ENCODE measurements at places on chromosomes 6 and 20.

DNA sequence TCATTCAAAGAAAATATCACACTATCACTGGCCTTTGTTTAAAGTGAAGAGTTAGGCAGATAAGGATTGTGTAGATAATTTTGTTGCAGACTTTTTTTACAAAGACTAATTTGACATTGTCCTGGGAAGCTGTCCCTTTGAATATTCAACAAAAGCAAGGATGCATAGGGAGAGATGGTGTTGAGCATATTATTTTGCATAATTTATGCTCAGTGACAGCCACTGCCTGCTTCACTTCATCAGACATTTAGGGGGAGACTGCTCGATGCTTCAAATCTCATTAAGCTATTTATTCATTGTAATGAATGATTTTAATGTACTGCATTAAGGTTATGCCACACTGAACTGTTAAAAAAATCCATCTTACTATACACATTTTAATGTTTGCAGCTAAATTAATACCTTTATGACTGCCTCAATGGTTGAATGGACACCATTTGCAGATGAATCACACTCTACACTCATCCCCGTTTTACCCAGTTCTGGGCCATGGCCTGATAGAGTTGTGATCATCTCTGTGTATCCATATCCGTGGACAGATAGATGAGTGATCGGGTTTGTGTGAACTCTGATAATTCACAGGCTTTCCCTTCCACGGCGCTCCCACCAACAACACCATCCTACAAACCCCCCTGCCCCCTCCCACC lies 128.0 kb downstream of the CDH4 start:
- DNase-seq = no peak

GRCh38 chr6:154471609-154472362 lies 38.7 kb downstream of the CNKSR3 start:
- DNase-seq = no peak

DNA sequence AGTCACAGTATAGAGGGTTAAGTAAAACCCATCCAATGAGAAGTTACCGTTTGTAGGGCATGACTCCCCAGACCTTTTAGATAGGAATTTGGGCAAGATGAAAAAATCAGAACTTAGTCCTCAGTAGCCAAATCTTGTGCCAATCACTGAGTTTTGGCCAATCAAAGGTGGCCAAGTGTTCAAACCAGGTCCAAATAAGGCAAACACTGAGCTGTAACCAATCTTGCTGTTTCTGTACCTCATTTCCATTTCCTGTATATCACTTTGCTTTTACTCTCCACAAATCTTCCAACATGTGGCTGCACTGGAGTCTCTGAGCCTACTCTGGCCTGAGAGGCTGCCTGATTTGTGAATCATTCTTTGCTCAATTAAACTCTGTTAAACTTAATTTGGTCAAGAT lies 81.8 kb upstream of the GPR6 start:
- DNase-seq = no peak

- DNase-seq = no peak
These were observed 476.3 kb downstream of the PRKN start for GRCh38 chr6:162251257-162251656.

- no peak for DNase-seq
These were observed 429 bp downstream of the BNIP5 start for GRCh38 chr6:36336208-36336710.

GRCh38 chr6:132780770-132781371 lies 17.6 kb downstream of the SLC18B1 start:
- DNase-seq = no peak

DNA sequence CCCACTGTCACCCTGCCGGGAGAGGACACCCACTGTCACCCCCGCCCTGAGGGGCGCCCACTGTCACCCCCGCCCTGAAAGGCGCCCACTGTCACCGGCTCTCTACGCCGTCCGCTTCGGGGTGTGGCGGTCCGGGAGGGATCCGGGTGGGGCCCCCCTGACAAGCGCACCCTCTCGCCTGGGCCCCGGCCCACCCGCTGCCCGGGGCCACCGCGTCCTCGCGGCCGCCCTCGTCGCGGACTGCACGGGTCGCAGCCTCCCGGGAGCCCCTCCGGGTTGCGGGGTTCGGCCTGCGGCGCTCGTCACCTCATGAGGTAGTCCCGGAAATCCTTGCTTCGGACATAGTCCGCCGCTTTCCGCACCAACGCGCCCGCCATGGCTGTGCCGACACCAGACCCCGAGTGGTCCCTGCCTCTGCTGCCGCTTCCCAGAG lies 224 bp downstream of the MPC1 start:
- no peak for DNase-seq

- no peak for DNase-seq
These were observed 52.2 kb downstream of the GFRAL start for GRCh38 chr6:55379471-55379870.

GRCh38 chr6:121479486-121480098 lies 44.1 kb downstream of the GJA1 start:
- DNase-seq = no peak

DNA sequence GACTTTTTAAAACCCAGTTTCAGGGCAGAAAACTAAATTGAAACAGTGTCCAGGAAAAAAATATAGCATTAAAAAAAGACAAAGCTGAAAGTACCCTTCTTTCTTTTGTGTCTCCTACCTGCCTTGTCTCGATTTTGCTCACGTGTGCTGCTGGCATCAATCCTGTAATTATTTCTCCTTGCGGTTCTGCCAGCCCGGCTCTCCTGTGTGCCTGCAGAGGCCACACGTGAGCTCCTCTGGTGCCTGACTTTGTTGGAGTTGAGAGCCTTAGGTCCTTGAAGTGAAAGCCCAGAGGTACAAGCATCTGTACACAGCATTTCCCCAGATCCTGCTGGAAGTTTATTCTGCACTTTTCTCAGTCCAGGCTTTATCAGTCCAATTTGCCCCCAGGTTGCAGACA lies 36.5 kb downstream of the GHRH start:
- DNase-seq = no peak
